ENCODE measurements at places on chromosomes 3 and 15. TPM values are rescaled to one million over a fixed set of nuclear protein-coding genes. Genes with fewer than 3 reads are reported as not detected.

GRK7 gene
- total RNA-seq, result not detected

TMCO5A gene
- not detected for total RNA-seq

MYL3 gene
- 0.50 TPM for total RNA-seq

PFN2 gene
- total RNA-seq, result 153 TPM

OR5H15 gene
- not detected for total RNA-seq

SI gene
- not detected for total RNA-seq

EIF4A2 gene
- total RNA-seq, result 1,128 TPM

HEMK1 gene
- total RNA-seq, result 12.7 TPM

P4HTM gene
- total RNA-seq, result 33.4 TPM

LTK gene
- total RNA-seq, result 0.99 TPM

COL6A6 gene
- 0.83 TPM for total RNA-seq

RTP1 gene
- not detected for total RNA-seq

SEMA7A gene
- total RNA-seq, result 2.3 TPM

KBTBD12 gene
- total RNA-seq, result not detected

OR5K2 gene
- total RNA-seq, result not detected

SLC28A2 gene
- not detected for total RNA-seq

ALDH1A3 gene
- 73.7 TPM for total RNA-seq

RGMA gene
- 1.3 TPM for total RNA-seq

TMEM266 gene
- total RNA-seq, result 0.26 TPM

FSTL1 gene
- 309 TPM for total RNA-seq

CFAP100 gene
- total RNA-seq, result not detected

DNASE1L3 gene
- not detected for total RNA-seq

GOLGA8T gene
- 0.26 TPM for total RNA-seq

C2CD4A gene
- not detected for total RNA-seq

CP gene
- total RNA-seq, result not detected

TMEM212 gene
- total RNA-seq, result not detected
